ENCODE measurements at places on chromosomes 16 and 17. TPM values are rescaled to one million over a fixed set of nuclear protein-coding genes. Genes with fewer than 3 reads are reported as not detected.

GRCh38 chr16:19115148-19116021 lies 1.6 kb downstream of the ITPRIPL2 start:
- DNase-seq = no peak

DNA sequence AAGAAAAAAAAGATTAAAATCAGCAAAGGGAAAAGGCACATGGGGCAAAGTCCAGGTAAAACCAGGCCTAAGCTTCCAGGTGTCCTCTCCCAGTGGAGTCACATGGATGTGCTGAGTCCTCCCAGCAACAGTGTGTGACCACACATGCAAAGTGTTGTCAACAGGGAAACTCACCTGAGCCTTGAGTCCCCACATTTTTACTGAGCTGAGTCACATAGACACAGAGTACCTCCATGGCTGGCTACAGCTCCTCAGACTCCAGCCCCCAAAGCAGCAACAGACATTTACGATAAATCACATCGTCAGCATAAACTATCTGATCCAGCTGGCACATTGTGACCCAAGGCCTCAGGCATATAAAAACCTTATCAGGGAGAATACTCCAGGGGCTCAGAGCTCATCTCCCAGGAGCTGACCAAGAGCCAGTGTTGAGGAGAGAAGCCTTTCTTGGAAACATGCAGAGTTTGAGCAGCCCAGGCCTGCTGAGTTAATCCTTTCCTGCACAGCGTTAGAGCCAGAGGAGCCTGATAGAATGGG lies 20.5 kb downstream of the ERCC4 start:
- no peak for DNase-seq

DNA sequence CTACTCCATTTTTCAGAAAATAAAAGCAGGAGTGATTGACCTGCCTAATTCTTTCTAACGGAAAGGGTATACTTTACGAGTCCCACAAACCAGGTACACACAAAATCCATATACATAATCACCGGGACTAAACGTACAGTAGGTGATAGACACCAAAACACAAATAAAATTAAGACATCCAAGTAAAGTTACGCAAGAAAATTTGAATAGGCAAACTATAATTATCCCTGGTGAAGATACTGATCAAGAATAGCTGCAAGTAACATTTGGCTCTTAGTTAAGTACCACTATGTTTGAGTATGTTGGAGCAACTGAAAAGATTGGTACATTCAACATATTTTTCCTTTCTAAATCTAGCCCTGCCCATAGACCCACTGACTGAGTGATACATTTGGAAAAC lies 1.7 kb downstream of the HELZ start:
- DNase-seq = no peak

DNA sequence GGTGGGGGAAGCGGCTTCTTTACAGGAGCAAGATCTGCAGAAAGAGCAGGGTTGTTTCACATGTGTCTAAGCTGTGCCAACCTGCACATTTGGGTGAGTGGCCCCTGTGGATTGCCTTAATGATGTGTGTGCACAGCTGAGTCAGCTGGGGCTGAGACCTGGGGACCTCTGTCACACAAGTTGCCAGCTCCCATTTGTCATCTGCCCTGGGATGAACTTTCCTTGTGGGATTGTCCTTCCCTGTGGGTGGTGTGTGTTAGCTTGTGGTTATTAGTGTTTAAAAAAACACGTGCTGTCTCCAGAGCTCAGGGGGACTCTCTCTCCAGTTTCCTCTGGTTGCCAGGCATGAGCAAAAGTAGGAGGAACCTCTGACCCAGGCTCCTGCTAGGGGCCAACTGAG lies 400.5 kb upstream of the CCL2 start:
- no peak for DNase-seq

DNA sequence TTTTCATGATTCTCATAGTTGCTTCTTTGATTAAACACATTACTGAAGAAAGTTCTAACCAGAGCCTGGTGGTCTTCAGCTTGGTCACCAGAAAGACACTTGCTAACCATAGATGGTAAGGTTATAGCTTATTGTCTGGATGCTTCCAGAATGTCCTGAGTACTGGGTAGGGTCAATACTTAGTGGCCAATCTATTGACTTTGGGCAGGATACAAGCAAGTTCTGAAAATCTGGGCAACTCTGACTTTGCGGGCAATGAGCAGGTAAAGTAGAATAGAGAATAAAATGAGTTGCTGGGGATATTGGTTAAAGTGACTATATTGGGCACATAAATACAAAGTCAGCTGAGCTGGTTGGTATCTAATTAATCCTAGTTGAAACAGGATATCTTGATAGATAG lies 63.0 kb downstream of the ABCA8 start:
- no peak for DNase-seq

Gene LPCAT2
- 12.3 TPM for polyA plus RNA-seq

GRCh38 chr16:61900482-61900881 lies 135.8 kb downstream of the CDH8 start:
- no peak for DNase-seq

Gene PPL
- 30.3 TPM for polyA plus RNA-seq

Gene NFE2L1
- 218 TPM for polyA plus RNA-seq

DNA sequence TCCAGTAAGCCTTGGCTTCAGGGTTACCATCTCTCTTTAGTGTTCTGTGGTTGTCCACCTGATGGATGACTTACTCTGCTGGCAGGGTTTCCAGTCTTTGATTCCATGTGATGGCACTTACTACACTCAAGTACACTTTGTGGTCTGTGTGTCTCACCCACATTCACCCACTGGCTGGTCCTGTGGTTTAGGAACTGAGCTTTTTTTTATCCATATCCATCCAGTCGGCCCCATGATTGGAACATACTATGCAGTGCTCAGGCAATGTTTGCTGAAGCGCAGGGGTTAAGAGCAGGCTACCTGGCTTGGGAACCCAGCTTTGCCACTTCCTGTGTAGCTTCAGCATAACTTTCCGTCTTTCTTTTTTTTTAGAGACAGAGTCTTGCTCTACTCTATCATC lies 2.8 kb upstream of the FUS start:
- no peak for DNase-seq

Gene FBXL16
- polyA plus RNA-seq = 0.75 TPM

Gene CBFA2T3
- 2.1 TPM for polyA plus RNA-seq

DNA sequence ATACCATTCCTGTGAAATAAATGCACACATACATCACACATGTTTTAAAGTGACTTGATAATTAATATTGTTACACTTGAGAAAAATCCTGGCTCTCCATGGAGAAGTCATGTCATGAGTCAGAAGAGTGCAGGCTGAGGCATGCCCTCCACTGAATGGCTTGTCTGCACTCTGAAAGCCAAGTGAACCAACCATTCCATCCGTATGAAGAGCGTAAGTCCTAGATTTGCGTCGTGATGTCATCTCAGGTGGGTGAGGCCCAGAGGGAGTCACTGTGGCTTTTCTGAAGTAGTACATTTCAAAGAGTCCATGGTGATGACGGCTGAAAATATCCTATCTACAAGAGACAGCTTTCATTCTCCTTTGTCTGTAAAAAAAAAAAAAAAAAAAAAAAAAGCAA lies 83.5 kb upstream of the IRX5 start:
- DNase-seq = no peak

GRCh38 chr16:79644971-79645667 lies 44.6 kb upstream of the MAF start:
- peak; percentile 35 for DNase-seq

DNA sequence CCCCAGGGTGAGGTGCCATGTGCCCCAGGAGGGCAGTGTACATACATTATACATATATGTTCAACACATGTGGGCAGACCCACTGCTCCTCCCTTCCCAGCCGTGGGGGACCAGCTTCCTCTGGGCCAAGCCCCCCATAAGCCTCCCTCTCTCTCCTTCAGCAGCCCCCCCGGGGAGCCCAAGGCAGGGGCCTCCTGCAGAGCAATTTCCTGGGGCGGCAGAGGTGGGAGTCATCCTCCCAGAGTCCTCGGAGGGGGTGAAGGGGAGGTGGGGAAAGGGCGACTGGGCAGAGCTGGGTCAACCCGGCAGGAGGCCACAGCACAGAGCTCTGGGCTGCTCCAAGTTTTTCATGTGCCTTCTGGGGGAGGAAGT lies 235.1 kb downstream of the ZNF423 start:
- no peak for DNase-seq

DNA sequence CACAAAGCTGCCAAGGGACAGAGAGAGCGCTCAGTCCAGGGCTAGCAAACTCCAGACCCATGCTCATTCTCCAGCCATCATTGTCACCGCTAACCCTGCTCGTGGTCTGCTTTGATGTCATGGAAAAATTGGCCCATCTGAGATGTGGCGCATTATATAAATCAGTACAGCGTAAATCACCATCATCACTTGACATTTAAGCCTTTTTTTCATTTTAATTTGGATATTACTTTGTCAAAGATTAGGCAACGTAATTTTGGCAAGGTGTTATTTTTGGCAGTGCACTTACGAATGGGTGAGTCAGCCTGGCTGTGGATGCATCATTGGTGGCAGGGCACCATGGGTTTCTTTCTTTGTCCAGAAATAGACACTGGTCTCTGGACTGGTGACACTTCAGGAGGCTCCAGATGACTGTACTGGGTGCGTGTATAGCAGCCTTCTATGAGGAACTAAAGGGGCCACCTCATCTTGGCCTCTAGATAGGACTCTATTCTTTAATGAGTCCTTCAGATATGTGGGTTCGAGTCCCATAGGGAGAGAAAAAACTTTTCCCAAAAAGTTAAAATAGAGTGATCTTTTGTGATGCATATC lies 166.3 kb downstream of the MSI2 start:
- no peak for DNase-seq
